Right hindlimb (tissue), 1 donor: ENCODE measurements at places on chromosomes 16 and 17.
A peak's percentile ranks its signal among the peaks of the same experiment; 100 is the strongest.

- no peak for DNase-seq
Observed at GRCh38 chr17:8706431-8706830, 38.2 kb downstream of the CCDC42 start.

- DNase-seq, result no peak
Observed at GRCh38 chr17:16439811-16440351, 24.5 kb downstream of the TRPV2 start.

GRCh38 chr17:82097919-82098168, 192 bp downstream of the FASN start:
- DNase-seq, result no peak

- DNase-seq, result peak; percentile 62
Observed at GRCh38 chr17:75774991-75775668, 9.5 kb upstream of the UNK start.

DNA sequence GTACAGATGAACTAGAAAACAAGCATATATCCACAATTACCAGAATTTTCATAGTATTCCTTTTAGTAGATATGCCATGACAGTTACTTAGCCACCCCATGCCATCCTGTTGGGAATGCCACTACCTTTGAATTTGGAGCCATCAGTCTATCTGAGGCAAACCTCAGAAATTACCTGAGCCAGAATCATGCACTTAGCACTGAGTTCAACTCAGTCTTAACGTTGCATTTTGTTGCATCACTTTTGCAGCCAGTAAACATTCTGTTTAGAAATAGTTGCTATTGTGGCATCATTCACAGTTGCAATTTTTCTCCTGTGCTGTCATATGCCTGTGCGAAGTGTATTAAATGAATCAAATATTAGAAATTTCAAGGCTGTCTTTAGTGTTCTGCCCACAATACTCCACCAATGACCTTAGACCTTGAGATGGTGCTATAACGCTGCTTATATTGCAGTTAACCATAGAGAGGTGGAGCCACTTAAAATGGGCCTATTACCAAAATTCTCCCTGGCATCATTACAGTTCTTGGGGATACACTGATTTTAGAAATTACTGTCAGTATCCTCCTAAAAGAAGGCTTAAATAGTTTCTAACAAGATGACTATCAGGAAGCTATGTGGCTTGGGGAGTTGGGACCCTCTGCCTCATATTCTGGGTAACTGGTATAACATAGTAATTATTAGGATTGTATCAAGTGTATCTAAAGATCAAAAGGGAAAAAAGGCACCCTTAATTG, 11.1 kb downstream of the PTRH2 start:
- DNase-seq, result no peak

GRCh38 chr17:58059141-58059540, 24.1 kb upstream of the DYNLL2 start:
- DNase-seq, result peak; percentile 57

- DNase-seq, result peak; percentile 39
Observed at GRCh38 chr16:24694931-24695330, 34.5 kb upstream of the TNRC6A start.

DNA sequence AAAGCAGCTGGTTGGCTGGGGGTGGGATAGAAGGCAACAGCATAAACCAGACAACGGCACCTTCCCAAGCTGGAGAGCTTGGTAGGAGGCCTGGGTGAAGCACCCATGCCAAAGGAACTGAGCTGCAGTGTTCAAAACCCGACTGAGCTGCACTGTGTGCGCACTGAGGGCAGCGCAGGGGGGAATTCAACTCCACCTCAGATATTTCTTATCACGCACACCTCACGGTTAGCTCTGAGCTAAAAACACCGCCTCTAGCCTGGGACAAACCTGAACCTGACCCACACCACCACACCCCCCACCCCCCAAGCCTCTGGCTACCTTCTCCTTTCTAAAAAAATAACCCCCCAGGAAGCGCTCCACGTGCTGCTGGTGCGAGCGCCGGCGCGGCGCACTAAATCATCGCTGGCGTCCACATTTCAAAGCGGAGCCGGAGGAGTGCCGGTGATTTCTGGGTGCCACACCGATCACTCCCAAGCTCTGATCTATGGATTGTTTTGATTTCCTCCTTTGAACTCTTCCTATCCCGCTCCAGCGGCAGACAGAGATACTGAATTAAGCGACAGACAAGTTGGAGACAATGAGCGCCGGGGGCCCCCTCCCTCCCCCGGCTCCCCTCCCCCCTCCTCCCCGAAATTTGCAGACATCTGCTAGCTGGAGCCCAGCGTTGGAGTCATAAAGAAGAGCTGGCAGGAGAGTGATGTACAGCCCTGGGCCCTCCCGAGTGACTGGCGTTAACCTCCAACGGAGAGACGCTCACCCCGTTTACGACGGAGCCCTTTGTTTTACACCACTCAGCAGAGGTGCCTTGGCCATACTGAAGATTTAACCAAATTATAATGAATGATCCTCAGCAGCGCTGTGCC, 85.0 kb downstream of the NOG start:
- peak; percentile 49 for DNase-seq

DNA sequence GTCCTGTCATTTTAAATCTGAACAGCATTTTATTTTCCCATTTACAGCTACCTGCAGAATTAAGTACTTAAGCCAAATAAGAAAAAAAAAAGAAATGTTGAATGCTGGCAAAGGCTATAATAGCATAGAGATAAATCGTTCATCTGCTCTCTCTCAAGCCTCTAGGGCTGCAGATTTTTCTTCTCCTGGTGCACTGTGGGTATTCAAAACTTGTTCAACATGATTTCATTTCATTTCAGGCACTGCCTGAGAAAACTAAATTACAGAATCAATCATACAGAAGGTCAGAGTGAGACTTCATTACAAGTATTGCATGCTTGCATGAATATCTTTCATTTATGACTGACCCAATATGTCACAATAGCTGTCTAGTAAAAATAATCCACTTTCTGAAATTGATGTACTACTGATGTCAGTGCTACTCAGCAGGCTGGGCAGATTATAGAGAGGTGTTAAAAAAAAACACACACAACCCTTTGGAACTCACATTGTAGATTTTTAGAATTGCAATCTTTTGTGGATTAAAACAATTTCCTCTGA, 86.2 kb downstream of the TOX3 start:
- no peak for DNase-seq

- no peak for DNase-seq
Observed at GRCh38 chr17:70290770-70291169, 121.4 kb downstream of the KCNJ2 start.

GRCh38 chr17:68519911-68520310, 7.7 kb downstream of the PRKAR1A start:
- DNase-seq, result no peak

- DNase-seq, result no peak
Observed at GRCh38 chr17:28724500-28725165, 1.4 kb downstream of the TLCD1 start.

- DNase-seq, result no peak
Observed at GRCh38 chr17:75531721-75532072, 6.2 kb downstream of the LLGL2 start.

DNA sequence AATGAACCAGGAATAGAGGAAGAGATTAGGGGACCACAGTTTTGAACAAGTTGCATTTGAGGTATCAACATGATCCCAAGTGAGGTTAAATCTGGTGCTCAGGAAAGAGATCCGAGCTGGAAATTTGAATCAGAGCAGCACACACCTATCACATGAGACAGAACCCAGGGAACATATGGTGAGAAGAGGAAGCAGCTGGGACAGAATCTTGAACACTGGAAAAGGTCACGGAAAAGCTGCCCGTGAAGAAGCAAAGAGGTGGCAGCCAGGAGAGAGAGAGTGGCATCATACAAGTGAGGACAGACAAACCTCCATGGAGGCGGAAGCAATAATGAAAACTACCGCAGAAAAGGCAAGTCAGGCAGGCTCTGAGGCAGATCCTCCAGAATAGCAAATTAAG, 36.1 kb downstream of the USP31 start:
- no peak for DNase-seq

GRCh38 chr17:20914658-20915057, 128.2 kb downstream of the USP22 start:
- no peak for DNase-seq

- no peak for DNase-seq
Observed at GRCh38 chr17:29726715-29727252, 104.1 kb upstream of the CORO6 start.

DNA sequence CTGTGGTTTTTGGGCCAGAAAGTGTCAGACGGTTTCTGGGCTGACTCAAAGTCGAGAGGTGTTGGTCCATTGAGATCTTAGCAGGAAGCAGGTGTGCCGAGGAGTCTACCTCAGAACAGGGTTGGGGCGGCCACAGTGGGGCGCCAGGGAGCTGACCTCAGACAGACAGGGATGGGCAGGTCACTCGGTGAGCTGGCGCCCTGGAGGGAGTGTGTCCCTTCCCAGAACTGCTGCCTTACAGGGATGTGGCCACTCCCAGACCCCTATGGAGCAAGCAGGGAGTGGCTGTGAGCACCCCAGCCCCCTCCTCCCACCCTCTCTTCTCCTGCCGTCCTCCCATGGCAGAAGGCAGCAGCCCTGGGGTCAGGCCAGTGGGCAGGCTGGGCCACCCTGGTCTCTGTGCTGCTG, 14.0 kb upstream of the DPEP1 start:
- DNase-seq, result no peak

DNA sequence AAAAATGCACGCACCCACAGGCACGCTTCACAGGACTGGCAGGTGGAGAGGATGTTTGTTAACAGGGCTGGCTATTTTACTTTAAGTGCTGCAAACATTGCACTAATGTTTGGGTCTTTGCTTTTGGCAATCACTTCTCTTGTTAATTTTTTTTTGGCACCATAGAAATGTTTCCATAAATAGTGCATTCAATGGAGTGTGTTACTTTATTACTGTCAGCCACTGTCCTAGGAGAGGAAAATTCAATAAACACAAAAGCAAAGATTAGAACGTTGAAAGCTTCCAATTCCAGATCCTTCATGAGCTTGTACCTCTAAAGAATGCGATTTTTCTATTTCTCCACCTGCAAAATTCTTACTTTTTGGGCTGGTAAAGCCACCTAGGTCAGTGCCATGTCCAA, 743.5 kb downstream of the WWOX start:
- no peak for DNase-seq

- DNase-seq, result no peak
Observed at GRCh38 chr16:57123216-57123973, 31.0 kb downstream of the CPNE2 start.

DNA sequence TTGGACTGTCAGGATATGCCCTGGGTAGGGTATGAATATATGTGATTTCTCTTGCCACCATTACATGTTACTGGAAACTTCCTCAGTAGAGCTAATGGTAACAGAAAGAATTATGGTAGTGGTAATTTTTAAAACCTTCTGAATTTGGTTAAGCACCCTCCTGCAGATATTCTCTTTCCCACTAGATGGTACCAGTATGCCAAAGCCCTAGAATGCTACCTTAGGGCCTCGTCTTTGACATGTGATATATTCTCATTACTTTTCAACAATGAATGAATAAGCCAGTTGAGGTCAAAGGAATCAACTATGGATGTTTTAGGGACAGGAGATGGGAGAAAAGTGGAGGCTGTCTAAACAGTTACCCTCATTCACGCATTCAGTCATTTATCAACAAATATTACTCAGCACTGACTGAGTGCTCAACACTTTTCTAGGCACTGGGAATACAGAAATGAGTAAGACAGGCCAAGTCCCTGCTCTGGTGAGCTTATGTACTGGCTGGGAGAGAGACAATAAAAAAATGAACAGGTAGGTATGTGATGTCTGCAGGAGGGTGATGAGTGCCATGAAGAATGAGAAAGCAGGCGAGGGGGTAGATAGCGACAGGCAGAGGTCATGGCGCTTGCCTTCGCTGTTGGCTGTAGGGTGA, 14.7 kb downstream of the CDH13 start:
- no peak for DNase-seq

- peak; percentile 98 for DNase-seq
Observed at GRCh38 chr17:8186787-8187516, 3.0 kb downstream of the BORCS6 start.
